Glutamatergic neuron (in vitro differentiated cells): ENCODE measurements at places on chromosomes 7 and 10.
A peak's percentile ranks its signal among the peaks of the same experiment; 100 is the strongest.

DNA sequence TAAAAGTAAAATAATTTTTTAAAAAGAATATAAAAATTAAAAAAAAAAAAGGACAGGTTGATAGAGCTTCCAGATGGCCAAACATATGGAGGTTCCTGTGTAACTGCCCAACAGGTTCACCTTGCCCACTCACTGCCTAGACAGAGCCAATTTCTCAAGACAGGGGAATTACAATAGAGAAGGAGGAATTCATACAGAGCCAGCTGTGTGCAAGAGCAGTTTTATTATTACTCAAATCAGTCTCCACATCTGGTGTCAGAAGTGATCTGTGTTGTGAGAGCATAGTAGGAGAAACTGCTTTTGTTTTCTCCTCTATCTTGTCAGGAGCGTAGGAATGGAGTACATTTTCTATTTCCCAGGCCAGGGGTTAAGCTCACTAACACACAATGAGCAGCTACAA, 31.0 kb downstream of the C7orf33 start:
- DNase-seq = no peak
- H3K27ac ChIP-seq = peak overlapping the region; percentile 92
- H3K27me3 ChIP-seq = peaks cover 4% of the 10 kb centered on the region
- H3K36me3 ChIP-seq = peaks cover 10% of the 10 kb centered on the region

GRCh38 chr7:4136501-4137110, 545.5 kb upstream of the FOXK1 start:
- peaks cover 22% of the 10 kb centered on the region for H3K27me3 ChIP-seq
- H3K27ac ChIP-seq = peak overlapping the region; percentile 68
- peaks cover 12% of the 10 kb centered on the region for H3K36me3 ChIP-seq
- DNase-seq = no peak
- peaks cover 40% of the 10 kb centered on the region for H3K4me1 ChIP-seq
- H3K4me3 ChIP-seq = no peak overlapping the region

DNA sequence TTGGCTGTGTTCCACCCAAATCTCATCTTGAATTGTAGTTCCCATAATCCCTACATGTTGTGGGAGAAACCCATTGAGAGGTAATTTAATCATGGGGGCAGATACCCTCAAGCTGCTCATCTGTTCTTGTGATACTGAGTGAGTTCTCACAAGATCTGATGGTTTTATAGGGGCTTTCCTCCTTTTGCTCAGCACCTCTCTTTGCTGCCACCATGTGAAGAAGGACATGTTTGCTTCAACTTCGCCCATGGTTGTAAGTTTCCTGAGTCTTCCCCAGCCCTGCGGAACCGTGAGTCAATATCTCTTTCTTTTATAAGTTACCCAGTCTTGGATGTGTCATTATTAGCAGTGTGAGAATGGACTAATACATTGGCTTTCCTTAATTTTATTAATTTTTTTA, 527.8 kb downstream of the MDFIC start:
- no peaks in the 10 kb centered on the region for H3K36me3 ChIP-seq
- no peak for DNase-seq
- no peak overlapping the region for H3K4me3 ChIP-seq
- H3K27ac ChIP-seq = no peak overlapping the region
- H3K27me3 ChIP-seq = no peaks in the 10 kb centered on the region

- no peak overlapping the region for H3K4me3 ChIP-seq
- H3K36me3 ChIP-seq = no peaks in the 10 kb centered on the region
- peaks cover 2% of the 10 kb centered on the region for H3K4me1 ChIP-seq
- H3K27ac ChIP-seq = no peak overlapping the region
Observed at GRCh38 chr7:78521961-78522360, 723.4 kb downstream of the PHTF2 start.

DNA sequence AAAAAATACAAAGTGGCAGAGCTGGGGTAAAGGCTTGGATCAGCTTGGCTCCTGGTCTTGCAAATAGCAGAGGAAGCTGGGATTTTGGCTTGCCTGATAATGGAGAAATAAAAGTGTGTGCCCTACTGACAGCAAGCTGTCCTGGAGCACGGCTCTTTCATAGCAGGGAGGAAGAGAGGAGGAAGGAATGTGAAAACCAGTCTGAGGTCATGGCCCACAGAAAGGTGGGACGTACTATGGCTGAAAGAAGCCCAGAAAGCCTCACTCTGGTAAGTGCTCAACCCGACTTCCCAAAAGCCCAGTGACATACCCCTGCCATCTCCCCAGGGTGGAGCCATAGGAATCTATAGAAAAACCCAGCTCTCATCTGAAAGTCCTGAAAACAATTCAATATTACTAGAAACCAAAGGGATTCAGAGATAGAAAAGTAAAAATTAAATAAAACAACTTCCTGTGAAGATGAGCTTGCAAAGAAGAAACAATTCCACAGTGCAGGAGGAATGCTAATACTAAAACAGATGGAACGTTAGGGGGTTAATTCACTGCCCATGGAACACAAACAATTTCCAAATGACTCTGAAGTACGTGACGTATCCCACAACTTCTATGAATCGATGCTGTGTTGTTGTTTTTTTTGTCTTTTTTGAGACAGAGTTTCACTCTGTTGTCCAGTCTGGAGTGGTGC, 246.7 kb upstream of the PTN start:
- H3K4me3 ChIP-seq = no peak overlapping the region
- H3K4me1 ChIP-seq = peaks cover 8% of the 10 kb centered on the region
- DNase-seq = no peak
- no peaks in the 10 kb centered on the region for H3K36me3 ChIP-seq
- H3K27ac ChIP-seq = no peak overlapping the region

DNA sequence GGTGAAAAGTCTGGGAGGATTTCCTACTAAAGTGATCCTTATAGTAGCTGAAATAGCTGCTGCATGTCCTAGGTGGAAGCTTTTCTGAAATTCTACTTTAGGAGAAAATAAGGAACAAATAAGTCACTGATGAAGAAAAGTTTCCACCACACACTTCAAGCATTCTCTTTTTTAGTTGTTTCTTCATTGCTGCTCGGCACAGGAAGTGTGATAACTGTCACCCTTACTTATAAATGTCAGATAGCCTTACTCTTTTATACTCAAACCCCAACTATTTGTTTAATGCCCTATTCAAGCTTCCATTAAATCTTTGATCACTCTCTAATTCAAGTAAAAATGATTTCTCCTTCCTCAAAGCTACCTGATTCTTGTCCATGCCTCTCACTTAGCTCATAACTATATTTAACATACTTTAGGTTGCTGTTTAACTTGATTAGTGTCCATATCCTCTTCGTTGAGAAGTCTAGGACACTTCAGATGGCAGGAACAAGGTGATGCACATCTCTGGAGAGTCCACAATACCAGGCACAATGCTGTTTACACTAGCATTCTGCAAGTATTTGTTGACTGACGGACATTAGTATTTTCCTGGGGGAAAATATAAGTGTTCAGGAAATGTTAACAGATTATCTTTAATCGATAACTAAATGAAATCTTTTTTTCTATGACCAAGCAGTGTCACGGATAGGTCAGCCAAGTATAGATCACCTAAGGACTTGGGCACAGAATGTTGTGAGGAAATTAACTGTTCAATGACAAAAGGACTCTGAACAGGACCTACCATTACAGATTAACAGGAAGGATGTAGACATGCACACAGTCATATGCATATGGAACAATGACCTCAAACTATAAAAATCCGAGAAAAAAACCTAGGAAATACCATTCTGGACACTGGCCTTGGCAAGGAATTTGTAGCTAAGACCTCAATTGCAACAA, 67.4 kb downstream of the ZNF438 start:
- H3K4me3 ChIP-seq = no peak overlapping the region
- no peaks in the 10 kb centered on the region for H3K4me1 ChIP-seq
- no peaks in the 10 kb centered on the region for H3K27me3 ChIP-seq
- DNase-seq = no peak
- no peaks in the 10 kb centered on the region for H3K36me3 ChIP-seq
- no peak overlapping the region for H3K27ac ChIP-seq

DNA sequence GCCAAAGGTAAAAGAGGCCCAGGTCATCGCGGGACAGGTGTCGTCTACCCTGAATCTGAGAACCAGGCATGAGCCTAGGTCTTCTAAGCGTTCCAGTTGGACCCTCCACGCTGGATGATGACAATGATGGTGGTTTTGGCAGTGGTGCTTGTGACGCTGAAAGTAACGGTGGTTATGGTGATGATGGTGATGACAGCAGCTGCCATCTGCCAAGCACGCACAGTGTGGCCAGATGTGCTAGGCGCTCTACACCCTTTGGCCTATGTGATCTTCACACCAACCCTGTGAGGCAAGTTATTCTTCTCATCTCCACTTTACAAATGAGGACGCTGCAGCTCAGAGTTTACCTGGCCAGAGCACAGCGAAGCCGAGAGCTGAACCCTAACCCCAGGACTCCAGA, 93.9 kb downstream of the FAM53B start:
- no peak for DNase-seq
- peak overlapping the region; percentile 31 for H3K27ac ChIP-seq
- peak overlapping the region; percentile 23 for H3K4me3 ChIP-seq
- peaks cover 10% of the 10 kb centered on the region for H3K27me3 ChIP-seq

- no peak overlapping the region for H3K27ac ChIP-seq
- DNase-seq = no peak
- H3K27me3 ChIP-seq = no peaks in the 10 kb centered on the region
- H3K36me3 ChIP-seq = no peaks in the 10 kb centered on the region
Observed at GRCh38 chr7:116293139-116293538, 82.8 kb downstream of the TES start.

DNA sequence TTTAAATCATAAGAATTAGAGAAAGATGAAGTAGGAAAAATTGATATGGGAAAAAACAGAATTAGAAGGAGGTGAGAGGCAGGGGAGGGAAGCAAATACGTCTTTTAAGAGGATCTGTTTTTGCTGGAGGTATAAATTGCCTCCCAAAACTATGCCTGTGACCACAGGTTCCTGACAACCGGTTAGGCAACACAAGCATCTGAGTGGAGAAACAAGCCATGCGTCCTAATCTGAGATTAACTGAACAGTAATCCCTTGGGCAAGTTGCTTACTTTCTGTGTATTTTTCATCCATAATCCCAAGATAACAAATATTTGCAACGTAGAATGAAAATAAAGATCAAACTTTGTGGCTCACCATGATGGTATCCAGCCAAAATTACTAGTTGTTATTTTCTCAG, 149.2 kb downstream of the C1GALT1 start:
- H3K36me3 ChIP-seq = no peaks in the 10 kb centered on the region
- peaks cover 9% of the 10 kb centered on the region for H3K4me1 ChIP-seq
- H3K27ac ChIP-seq = no peak overlapping the region
- no peak for DNase-seq
- no peak overlapping the region for H3K4me3 ChIP-seq
- H3K27me3 ChIP-seq = no peaks in the 10 kb centered on the region

DNA sequence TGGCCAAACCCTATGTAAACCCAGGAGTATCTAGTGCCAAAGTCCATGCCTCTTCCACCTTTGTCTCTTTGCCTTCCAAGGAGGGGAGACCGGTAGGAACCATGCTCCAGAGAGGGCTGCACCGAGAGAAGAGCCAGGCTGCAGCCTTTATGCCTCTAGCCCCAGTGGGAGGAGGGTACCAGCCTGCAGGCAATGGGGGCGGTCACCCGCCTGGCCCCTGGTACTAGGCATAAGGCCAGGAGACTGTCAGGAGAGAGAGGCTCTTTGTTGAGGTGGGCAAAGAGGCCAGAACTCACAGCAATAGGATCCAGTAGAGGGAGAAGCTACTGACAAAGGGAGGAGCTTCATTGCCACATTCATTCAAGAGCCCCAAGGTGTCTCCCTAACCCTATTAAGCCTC, 146.6 kb upstream of the PDE1C start:
- DNase-seq = no peak
- H3K4me3 ChIP-seq = no peak overlapping the region

DNA sequence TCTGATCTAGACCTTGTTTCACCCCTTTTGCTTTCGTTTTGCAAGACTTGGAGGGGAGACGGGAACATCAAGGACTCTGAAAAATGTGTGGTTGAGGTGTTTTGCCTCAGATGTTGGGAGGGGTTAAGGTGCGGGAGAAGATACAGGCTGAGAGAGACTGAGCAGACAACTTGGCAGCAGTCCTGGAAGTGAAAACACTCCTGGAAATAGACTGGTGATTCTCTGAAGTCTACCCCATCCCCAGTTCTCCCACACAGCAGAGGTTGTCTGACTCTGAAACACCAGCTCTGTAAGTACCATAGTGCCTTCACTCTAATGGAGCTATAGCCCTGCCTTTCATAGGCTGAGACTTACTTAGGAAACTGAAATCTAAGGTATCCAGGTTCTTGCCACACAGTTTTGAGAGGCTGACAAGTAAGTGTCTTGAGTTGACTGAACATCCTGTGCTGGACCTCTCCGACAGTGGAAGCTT, 152.5 kb downstream of the PPP1R9A start:
- no peaks in the 10 kb centered on the region for H3K4me1 ChIP-seq
- H3K27me3 ChIP-seq = peaks cover 2% of the 10 kb centered on the region
- H3K4me3 ChIP-seq = no peak overlapping the region
- H3K27ac ChIP-seq = no peak overlapping the region
- DNase-seq = no peak
- H3K36me3 ChIP-seq = no peaks in the 10 kb centered on the region

- H3K4me1 ChIP-seq = peaks cover 12% of the 10 kb centered on the region
- DNase-seq = no peak
- no peaks in the 10 kb centered on the region for H3K27me3 ChIP-seq
- H3K4me3 ChIP-seq = no peak overlapping the region
- peak overlapping the region; percentile 60 for H3K27ac ChIP-seq
Observed at GRCh38 chr10:16481052-16481728, 40.5 kb downstream of the C1QL3 start.
